ENCODE measurements at places on chromosomes 3 and 15.

DNA sequence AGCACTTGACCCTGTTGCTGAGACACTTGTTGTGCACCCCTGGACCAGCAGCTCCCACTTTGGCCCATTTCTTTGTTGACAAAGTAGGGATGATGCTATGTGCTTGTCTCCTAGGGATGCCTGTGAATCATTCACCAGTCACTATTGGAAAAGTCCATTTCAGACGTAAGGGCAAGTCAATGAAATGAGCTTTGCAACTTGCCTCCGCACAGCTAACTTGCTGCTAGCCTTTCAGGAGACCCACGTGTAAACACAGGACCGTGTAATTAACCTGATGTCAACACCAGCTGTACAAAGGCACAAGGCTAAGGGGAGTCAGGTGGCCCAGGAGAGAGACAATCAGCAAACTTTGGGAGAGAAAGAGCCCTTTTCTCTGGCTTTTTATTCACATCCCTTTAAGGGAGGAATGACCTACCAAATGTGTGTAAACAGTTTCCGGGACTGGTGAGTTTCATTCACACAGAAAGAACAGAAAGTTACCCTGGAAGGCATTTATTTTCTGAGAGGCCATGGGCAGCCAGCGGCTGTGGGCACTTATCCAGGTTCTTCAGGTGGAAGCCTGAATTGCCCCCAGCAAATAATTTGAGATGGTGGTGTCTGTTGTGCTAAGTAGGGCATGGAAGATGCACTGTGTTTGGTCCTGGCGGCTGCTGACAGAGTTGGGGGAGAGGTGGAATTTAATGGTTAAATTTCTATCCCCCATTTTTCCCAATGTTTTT lies 54.0 kb downstream of the TIPARP start:
- peak; percentile 34 for DNase-seq

DNA sequence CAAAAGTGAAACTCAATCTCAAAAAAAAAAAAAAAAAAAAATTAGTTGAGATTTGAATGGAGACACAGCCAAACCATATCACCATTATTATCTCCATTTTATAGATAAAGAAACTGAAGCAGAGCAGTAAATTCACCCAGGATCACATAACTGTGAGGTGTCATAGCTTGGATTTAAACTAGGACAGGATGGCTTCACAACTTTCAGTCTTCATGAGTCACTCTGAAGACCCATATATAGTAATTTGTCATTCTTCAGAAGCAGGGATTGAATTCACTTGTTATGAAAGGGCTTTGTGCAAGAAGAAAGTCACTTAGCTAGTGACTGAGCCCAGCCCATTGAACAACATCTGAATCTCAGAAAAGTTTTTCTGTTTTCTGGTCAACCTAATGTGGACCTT lies 60.5 kb upstream of the LRIG1 start:
- DNase-seq, result peak; percentile 40

GRCh38 chr3:101687142-101687931 lies 819 bp upstream of the RPL24 start:
- DNase-seq, result peak; percentile 39

GRCh38 chr3:26012241-26012745 lies 222.4 kb downstream of the OXSM start:
- DNase-seq, result no peak

DNA sequence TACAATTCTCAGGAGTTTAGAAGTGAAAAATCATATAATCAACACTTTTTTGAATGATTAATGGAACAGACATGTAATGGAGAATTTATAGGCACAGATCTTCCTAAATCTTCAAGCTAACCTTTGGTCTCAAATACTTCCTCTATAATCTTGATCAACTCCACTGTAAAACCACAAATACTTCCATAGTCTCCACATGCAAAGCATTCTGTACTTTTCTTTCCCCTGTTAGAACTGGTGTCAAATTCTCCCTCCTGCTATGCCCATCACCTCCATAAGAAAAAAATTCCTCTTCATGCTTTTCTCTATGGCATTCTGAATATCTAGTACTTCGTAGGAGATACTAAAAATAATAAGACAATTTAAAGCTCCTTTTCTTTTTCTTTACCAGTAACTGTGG lies 214.3 kb downstream of the ADAMTS9 start:
- peak; percentile 11 for DNase-seq

GRCh38 chr3:37400945-37401344 lies 226.6 kb upstream of the LRRFIP2 start:
- peak; percentile 11 for DNase-seq

DNA sequence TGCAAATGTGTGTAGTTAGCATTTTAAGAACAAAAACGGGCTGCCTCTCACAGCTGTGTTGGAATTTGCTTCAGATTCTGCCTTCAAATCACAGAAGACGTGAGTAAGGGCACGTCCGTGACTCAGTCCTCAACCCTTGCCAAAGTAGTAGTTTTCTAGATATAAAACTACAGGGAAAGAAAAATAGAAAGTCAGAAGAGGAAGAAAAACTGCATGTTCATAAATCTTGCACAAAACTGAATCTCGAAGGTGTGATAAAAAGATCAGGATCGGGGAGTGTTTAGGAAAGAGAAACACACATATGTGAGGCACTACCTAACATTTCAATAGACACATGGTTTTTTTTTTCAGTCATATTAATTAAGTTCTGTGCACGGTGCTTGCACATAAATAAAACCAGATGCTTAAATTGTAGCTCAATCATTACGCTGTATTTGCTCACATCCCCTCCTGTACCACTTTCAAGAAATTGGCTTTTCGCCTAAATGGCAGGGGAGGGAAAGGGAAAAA lies 71.7 kb downstream of the P3H2 start:
- peak; percentile 85 for DNase-seq

DNA sequence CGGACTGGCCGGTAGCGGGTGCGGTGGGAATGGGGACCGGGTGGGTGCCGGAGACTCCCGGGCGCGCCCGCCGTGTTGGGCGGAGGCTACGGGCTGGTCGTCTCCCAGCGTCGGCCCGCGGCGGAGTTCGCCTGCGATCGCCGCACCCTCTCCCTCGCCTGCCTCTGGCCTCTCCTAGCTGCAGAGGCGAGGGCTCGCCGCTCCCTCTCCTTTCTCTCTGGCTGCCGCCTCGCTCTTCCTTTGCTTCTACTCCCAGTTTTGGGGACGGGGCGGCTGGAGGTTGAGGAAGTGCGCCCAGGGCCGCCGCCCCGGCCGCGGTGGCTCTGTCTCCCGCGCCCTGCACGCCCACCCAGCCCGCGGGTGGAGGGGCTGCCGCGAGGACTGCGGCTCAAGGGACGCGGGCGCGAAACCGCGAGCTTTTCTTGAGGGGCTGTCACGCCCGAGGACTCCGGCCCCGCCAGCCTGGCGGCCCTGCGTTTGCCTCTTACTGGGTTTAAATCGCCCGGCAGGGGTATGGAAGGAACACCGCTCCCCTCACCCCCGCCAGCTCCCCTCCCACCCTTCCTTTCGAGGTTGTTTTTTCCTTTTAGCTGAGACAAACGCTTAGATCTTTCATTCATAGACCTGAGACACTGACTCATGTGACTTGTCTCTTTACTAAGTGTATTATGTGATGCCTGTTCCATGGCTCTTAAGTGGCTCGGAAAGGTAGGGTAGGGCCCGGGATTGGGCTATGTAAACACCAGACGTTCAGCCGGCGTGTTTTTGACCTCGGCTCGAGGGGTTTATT lies 654 bp downstream of the PIK3CA start:
- peak; percentile 63 for DNase-seq

GRCh38 chr15:72319360-72319984 lies 485 bp downstream of the CELF6 start:
- peak; percentile 69 for DNase-seq

DNA sequence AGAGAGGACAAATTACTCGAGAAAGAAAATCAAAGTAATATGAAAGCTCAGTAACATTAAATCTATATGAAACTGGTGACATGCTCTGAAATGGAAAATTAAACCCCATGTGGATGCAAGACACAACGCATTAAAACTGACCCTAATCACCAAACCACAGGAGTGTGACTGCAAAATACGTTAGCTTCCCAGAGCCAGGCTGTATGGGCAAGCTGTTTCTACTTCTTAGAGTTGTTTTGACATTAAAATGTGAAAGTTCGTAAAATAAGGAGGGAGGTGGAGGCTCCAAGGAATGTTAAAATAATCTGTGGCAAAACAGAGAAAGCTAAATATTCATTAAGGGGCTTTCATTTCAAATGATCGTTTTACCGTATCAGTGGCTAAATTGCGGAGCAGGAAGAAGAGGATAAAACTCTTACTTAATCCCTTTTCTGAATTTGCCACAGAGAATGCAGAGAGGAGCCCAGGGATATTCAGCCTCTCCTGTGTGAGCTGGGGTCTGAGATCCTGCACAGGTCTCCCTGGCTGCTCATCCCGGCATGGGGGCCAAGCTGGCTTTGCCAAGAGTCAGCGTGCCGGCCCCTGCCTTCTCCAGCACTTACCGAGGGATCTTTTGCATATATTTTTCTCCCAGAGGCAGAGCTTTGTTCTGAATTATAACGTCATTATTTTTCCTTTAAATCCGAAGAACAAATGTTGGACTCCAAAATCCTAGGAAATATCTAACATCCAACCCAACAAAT lies 239.8 kb upstream of the THBS1 start:
- no peak for DNase-seq

DNA sequence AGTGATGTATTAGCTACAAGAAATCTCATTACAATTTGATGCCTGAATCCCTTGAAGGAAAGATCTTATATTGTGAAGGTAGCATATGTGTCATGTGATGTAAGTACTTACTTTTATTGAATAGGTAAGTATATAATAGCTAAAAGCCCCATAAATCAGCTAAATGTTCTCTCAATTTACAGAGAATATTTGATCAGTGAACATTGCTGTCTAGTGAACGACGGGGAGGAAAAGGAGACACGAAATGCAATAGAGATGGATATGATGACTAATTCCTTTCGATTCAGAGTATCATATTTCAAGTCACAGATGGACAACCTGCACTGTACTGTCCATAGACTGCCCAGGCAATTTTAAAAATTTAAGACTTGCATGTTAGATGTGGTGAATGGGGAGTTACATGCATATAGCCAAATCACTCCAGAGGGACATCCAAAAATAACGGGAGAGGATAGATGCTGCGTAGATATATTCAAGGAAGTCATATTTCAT lies 462.1 kb upstream of the CDIN1 start:
- DNase-seq, result no peak

GRCh38 chr3:97200387-97200786 lies 386.0 kb downstream of the EPHA6 start:
- no peak for DNase-seq

GRCh38 chr15:85974742-85975141 lies 104.9 kb upstream of the AGBL1 start:
- DNase-seq, result no peak

DNA sequence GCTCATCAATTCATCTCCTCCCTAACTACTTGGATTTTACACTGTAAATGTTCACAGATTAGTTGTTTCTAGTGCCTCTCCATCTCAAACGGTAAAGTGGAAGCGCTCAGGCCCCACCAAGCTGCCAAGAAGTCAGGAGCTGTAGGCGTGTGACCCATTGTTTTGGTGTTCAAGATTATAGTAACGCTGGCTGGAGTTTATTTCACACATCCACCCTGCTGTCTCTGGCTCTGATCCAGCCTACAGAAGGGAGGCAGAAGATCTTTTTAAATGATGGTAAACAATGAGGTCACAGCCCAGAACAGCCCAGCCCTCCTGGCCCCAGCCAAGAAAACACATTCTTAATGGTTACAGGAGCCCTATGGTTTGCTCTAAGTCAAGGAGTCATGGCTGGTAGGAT lies 25.7 kb upstream of the GALNT15 start:
- DNase-seq, result peak; percentile 90

GRCh38 chr3:107976202-107976800 lies 114.5 kb downstream of the CD47 start:
- DNase-seq, result no peak

- DNase-seq, result no peak
Measured at GRCh38 chr3:159922861-159923312, 65.7 kb upstream of the IL12A start.

DNA sequence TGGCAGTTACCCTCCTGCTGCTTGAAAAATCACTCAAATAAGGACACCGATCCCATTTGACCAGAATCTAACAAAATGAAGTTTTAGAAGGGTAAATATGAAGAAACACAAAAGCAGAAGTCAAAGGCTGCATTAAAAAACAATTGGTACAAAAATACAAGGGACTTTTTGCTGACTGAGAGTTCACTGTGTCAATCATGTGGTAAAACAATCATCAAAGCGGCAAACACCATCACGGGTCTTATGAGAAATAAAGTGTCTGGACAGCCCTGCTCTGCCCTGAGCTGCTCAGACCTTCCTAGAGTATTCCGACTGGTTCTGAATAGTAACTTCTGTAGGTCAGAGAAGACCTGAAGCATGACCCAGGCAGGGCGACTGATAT lies 137.2 kb upstream of the RAD18 start:
- DNase-seq, result no peak

- DNase-seq, result no peak
Measured at GRCh38 chr3:73509066-73509465, 115.7 kb downstream of the PDZRN3 start.
